ENCODE measurements at places on chromosomes 5 and 9.

DNA sequence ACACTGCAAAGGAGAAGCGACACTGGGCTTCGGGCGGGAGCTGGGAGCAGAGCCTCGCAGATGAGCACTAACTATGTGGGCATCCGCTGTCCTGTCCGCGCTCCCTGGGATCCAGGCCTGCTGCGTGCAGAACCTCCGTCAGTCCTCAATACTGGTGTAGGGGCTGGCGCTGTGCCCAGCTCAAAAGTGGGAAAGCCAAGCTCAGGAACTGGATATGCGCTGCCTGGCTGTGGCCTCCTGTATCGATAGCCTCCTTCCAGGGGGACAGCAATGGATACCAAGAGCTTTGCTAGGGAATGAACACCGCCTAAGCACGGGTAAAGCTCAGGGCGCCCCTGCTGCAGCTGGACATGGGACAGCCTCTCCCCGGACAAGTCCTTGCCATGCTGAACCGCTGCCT is 270.4 kb downstream of the NSG2 start:
- DNase-seq = no peak

DNA sequence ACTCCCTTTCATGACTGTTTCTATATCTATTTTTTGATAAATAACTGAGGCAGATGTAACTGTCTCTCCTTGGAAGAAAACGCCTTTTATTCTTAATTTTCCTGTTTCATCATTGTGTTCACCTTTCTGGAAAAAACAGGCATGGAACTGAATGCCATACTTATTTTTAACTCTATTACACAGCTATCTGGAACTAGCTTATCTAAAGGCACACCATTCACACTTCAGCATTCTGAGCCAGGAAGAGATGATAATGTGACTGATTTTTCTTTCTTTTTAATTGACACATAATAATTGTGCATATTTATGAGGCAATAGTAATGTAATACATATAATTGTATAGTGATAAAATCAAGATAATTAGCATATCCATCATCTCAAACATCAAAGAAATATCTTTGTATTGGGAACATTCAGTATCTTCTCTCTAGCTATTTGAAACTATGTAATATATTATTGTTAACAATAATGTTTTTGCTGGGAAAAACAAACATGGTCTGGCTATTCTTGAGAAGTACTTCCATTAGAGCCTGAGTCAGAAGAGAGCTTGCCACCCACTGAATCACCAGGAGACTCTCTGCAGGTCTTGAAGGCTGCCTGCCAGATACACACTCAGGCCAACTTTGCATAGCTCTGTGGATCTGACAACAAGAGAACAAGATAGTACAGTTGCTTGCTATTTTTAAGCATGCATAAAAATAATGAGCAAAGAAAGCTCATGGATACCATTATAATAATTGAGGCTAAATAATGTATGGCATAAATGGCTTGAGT is 501.0 kb upstream of the EDIL3 start:
- peak; percentile 38 for DNase-seq

- no peak for DNase-seq
Measured at GRCh38 chr9:93294011-93294410, 110.1 kb downstream of the WNK2 start.

DNA sequence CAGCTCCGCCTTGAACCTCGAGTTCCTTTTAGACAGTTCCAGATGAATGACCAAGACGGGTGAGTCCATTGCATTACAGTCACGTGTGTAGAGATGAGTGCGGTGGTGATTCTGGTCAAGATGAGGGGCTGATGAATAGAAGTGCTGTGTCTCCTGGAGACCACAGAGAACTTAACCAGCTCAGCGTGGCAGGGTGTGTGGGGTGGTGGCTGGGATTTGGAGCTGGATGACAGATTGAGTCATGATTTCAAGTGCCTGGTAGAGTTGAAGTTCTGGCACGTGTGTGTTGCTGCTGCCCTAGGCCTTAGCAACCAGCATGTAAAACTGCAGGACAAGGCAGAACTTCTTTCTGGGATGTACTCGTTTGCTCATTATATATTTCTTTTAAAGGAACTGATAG is 53.3 kb downstream of the PRRC2B start:
- no peak for DNase-seq

GRCh38 chr5:51391175-51391574 is 7.9 kb downstream of the ISL1 start:
- DNase-seq = no peak

GRCh38 chr9:95643619-95644018 is 126.8 kb upstream of the PTCH1 start:
- no peak for DNase-seq

DNA sequence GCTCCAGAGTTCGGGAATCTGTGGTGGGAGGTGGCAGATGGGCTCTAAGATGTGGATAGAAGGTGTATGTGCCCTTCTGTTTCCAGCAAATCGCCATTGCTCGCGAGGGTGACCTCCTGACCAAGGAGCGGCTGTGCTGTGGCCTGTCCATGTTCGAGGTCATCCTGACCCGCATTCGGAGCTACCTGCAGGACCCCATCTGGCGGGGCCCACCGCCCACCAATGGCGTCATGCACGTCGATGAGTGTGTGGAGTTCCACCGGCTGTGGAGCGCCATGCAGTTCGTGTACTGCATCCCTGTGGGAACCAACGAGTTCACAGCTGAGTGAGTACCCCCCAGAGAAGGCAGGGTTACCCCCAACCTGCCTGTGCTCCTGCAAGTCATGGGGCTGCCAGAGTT is 70.9 kb upstream of the NIPAL4 start:
- no peak for DNase-seq

DNA sequence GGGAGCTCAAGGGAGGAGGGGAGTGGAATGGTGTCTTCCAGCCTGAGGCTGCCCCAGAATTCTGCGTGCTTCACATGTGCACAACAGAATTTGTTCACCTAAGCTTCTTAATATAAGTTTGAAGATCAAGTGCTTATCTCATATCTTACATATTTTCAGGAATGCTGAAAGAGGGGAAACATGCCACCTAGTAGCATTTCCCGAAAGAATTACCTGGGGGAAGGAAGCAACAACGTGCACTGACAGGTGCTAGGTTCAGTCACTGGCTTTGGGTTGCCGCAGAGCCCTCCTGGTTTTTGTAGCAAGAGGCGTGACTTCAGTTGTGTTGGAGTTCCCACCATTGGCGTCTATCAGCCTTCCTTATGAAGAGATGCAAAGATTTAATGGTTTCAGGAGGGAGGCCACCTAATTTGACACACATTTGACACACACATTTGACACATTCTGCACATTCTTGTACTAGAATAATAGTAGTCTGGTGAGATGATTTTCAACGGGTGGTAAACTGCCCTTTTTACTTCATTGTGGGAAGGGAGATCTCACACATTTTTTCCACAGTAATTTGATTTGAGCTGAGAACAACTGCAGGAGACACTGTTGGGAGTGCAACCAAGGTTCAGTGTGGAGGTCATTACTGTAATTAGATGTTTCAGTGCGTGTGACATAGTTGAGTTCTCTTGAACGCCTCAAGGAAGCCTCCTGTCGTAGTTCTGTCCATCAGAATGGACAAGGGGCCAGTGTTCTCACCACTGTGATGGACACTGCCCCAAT is 481.3 kb downstream of the CCDC171 start:
- DNase-seq = no peak

DNA sequence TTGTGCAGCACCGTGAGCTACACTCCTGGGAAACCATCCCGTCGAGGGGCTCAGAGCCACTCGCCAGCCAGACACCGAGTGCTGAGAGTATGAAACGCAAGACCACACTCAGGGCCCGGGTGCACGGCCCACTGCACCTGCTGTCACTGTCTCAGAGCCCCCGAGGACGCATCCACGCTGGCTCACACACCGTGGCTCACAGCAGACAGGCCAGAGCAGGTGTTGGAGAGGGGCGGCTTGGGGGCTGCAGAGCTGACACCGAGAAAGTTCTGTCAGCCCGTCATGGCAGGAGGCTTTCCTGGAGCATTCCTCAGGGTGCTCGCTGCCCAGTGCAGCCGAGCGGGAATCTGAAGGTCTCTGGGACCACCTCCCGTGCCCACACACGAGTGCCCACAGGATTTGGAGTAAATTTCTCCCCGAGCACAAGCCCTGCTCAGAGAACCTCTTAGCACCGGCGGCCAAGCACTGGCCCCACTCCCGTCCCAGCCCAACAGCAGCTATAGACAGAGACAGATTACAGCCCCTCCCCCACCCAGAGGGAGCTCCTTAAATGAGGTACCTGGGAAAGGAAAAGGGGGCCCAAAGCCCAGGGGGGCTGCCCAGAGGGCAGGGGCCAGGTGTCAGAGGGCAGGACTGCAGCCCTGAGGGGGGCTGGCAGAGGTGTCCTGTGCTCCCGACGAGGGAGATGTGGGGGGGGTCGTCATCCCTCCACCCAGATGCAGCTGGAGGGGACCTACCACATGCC is 56.0 kb upstream of the SARDH start:
- no peak for DNase-seq

DNA sequence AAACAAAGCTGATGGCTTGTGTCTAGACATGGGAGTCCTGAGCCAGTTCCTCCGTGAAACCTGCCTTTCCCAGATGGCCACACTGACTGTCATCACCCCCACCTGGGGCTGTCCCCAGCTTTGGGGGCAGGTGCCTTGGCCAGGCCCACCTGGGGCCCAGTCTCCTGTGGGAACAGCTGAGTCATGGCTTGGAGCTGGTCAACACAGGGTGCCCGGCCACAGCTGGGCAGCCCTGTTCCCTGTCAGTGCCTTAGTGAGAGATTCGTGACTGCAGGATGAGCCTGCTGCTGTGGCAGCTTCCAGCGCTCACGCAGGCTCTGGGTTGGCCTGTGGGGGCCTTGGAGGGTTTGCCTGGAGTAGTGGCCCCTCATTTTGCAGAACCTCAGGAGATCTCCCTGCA is 56.5 kb downstream of the COL5A1 start:
- no peak for DNase-seq

GRCh38 chr9:127244609-127245601 is 19.7 kb upstream of the GARNL3 start:
- peak; percentile 95 for DNase-seq

- DNase-seq = no peak
Measured at GRCh38 chr5:14173377-14174229, 30.5 kb downstream of the TRIO start.

DNA sequence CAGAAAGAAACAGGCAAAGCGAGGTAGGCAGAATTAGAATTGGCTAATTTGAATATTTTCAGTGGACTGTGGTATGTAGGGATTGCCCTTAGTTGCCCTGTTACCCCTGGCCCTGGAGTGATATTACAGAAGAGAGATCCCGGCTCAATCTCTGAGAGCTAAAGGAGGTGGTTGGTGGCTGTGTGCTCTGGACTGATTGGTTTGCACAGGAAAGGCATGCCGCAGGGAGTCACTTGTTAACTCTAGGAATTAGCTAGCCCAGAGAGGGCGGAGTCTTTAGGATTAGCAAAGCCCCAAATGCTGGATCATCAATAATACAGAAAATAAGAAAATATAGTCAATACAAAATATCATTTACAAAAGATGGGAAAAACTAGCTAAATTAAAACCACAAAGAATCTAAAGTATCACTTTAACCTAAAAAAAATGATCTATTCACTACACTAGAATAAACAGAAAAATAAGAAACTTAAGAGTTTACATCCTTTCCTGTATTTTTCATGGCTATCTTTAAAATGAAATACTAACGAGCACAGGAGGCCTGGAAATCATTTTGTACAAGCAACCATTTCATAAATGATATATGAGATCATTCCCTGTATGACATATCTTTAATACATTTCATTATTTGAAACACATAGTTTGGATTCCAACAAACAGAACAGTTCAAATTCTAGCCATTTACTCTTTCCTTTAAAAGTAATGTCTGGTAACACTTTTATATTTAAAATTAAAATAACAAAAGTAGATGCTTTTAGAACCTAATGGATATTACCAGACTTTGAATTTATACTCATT is 71.1 kb downstream of the GNAQ start:
- peak; percentile 16 for DNase-seq

DNA sequence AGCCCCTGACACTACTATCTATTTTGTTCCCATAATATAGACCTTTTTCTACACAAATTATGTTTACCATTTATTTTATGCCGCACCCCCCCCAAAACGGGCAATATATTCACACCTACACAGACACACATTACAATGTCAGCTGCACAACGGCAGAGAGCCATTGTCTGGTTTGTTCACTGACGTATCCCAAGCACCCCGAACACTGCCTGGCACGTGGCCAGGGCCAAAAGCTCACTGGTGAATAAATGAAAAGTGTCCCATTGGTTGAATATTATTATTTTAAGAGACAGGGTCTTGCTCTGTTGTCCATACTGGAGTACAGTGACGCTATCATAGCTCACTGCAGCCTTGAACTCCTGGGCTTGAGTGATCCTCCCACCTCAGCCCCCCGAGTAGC is 150.5 kb downstream of the GNAQ start:
- no peak for DNase-seq

DNA sequence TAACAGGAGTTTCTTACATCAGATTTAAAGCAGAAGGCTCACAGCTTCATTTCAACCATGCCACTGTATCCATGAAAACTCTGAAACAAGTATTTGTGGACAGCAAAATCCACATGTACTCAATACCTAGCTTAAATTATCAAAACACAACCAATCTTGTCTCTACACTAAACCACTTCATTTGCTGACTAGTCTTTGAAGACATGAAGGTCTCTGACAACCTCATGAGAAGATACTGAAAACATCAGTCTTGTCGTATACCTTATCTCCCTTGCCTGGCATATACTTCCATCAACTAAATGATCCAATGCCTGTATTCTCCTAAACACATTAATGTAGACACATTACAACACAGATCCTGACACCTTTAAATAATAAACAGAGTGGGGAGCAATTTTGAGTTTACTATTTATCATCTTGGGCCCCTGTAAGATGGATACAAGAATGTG is 2.9 kb downstream of the RPS23 start:
- DNase-seq = no peak

GRCh38 chr5:170151097-170151831 is 45.6 kb downstream of the FOXI1 start:
- DNase-seq = peak; percentile 76

DNA sequence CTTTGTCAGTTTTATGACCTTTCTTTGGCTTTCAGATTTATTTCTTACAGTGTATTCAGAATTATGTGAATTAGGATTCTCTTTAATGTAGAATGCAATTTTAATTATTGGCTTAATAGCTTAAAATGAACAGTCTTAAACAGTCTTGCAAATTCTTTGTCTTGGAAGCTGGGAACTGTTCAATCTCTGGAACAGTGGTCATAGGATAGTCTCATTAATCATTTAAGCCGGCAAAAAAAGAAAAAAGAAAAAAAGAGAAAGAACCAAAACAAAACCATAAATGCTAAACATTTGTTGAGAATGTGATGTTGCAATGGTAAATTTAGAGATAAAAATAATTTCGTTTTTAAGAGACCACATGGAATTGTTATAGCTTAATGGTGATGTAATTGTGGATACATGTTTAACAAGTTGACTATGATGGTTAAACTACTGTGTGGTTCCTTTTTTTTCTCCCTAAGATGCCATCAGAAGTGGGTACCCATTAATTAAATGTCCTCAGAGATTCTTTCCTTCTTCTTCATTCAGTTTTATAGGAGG is 61.6 kb downstream of the NNT start:
- DNase-seq = no peak

DNA sequence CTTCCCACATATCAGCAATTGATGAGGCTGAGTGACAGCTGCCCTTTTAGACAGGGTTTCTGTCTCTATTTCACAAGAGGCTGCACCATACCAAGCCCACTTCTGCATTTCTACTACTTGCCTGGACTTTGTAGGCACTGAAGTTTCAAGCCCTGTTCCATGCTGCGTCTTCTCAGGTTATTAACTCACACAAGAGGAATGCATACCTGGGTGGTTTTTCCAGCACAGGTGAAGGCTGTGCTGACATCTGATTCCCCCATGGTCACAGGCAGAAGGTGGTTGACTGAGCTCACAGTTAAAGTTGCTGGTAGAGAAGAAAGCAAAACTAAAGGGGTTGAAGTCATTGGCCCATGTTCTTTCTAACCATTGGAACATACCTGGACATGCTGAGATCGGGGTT is 86.6 kb downstream of the MAMDC2 start:
- DNase-seq = no peak
